ENCODE measurements at places on chromosomes 1 and 21.

DNA sequence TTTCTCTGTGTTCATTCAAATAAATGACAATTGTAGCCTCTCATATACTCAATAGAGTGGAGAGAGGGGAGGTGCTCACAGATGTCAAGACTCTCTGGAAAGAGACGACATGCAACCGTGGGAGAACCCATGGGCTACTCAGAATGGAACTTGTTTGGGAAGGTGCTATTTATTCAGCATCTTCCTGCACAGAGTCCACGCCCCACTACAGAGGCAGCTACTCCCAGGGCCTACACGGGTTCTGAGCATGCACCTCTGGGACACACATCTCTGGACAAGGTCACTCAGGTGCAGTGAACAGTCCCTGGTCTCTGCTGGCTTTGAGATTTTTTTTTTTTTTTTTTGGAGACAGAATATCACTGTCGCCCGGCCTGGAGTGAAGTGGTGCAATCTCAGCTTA lies 64.1 kb downstream of the NID1 start:
- no peak for DNase-seq

DNA sequence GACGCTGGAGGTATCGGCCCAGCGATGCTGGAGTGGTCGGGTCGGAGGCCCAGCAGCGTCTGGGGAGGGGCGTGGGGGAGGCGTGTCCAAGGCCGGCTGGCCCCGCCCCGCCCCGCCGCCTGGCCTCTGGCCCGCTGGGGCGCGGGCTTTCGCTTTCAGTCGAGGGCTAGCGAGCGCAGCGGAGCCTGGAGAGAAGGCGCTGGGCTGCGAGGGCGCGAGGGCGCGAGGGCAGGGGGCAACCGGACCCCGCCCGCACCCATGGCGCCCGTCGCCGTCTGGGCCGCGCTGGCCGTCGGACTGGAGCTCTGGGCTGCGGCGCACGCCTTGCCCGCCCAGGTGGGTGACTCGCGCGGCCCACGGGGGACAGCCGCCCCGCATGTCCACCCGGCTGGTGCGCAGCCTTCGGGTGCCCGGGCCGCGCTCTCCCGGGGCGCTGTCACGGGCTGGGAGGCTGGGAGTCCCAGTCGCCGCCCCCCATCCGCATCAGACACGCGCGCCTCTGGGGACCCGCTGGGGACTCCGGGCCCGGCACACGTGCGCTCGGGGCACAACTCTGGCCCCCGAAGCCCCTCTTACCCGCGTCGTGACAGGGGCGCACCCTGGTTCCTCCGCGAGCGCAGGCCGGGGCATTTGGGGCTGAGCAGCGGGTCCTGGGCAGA lies at the start of gene TNFRSF1B:
TSS of gene TNFRSF1B (plus strand) at position 158 of the 659 bp plus-strand sequence. CDS start at position 259, 101 bp downstream.
- peak; percentile 87 for DNase-seq

GRCh38 chr1:181485287-181486097 lies 2.2 kb downstream of the CACNA1E start:
- DNase-seq = peak; percentile 31

GRCh38 chr1:27318136-27318535 lies 3.8 kb upstream of the TMEM222 start:
- no peak for DNase-seq

DNA sequence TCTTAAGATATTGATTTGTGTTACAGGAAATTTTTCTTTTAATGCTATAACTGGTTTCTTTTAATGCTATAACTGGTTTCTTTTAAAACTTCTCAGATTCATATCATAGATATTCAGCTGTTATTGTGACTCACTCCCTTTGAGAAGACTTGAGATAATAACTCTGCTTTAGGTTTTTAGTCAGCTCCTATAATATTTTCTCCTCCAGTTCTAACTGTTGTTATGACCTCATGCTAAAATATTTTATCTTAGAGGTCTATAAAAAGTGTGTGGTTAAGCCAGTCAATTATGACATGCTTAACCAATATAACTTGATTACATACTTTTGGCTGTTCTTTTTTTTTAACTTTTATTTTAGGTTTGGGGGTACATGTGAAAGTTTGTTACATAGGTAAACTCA lies 280.2 kb downstream of the PTGER3 start:
- peak; percentile 12 for DNase-seq

DNA sequence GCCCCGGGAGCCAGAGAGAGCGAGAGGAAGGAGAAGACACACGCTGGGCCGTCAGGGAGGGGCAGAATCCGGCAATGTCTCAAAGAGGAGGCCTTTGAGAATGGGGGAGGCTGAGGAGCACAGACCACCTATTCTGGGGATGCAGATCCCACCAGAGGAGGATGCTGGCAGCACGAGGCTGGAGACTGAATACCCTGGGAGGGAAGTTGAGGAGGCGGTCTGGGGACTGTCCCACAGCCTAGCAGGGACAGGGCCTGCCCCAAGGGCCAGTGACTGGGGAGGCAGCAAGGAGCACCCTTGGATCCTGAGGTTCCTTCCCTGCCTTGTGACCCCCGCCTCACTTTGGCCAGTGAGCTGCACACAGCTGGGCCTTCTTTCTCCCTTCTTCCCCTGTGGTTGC lies 49.2 kb downstream of the SLC37A1 start:
- DNase-seq = no peak

GRCh38 chr1:3038571-3039181 lies 17.4 kb downstream of the ACTRT2 start:
- no peak for DNase-seq

GRCh38 chr1:32893198-32894018 lies 7.1 kb downstream of the HPCA start:
- peak; percentile 66 for DNase-seq

GRCh38 chr1:29716306-29716705 lies 480.0 kb downstream of the PTPRU start:
- DNase-seq = no peak

DNA sequence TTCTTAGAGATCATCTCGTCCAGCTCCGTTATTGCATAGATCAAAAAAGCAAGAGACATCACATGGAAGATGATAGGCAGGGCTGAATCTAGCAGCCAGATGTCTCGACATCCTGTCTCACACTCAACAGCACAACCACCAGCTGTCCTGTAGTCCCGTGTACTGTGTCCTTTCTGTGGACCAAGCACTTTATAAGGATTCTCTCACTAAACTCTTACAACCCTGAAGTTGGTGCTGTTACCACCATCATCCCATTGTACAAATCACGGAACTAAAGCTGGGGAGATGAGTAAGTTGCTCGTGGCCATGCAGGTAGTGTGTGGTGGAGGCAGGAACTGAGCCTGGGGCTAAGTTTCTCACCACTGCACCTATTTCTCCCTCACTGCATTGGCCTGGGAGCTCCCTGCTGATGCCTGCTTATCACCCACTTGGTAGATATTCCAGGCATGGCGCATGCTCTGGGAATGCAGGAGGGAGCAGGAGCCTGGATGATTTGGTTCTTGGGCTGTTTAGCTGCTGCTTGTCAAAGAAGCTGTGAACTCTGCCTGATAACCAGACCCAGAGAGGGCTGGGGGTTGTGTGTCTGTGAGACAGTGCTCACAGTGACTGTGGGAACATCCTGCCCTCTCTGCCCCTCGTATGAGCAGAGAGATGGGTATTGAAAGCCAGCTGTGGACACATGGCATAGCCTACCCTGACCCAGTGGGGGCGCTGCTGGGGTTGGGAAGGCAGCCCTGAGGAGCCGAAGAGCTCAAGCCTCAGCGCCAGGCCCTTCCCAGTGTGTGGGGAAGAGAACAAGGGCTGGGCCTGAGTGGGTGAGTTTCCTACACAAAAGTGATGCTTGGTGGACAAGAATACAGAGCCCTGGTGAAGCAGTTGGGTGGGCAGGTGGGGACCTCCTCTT lies 13.6 kb downstream of the PPFIA4 start:
- no peak for DNase-seq

- DNase-seq = no peak
Measured at GRCh38 chr1:114540272-114540671, 29.3 kb upstream of the TRIM33 start.

GRCh38 chr1:6893388-6893787 lies 108.1 kb downstream of the CAMTA1 start:
- no peak for DNase-seq

DNA sequence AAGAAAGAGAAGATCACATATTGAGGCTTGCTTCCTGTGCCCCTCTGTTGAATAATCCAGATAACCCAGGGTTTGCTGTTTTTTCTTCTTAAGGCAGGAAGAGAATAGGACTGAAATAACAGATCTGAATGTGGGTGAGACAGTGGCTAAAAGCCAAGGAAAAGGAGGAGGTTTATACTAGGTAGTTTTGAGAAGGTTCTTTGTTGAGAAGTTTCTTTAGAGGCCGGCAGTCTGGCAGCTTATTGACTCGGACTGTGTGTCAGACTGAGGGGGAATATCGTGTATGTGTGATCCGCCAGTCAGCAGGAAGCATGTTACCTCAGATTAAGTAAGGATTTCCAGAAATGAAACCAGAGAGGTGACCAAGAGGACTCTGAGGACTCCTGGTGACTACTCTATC lies 119.8 kb downstream of the PLA2G4A start:
- DNase-seq = no peak

DNA sequence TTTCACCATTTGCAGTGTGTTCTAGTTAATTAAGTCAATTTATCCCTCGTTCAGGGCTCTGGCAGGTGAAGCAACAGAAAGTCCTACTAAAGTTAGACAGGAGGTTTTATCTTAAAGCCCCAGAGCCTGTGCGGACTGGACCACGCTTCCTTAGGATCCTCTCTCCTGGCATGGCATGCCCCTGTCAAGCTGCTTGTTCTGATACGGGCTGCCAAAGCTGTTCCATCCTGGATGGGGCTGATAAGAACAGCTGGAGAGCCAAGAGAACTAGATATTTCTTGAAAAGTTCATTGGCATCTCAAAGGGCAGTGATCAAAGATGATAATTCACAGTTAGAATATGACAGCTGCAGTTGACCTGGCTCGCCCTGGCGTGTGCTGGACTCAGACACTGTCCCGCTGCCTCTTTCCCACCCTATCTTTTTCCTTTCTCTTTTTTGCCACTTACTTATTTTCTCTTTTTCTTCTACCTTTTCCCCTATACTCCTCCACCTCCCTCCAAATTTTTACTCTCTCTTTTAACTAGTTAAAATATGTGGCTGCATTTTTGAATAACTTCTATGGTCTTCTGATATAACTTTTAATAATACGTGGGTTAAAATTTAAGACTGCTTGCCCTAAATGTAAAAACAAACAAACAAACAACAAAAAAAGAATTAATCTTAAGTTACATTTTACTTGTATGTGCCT lies 96.7 kb downstream of the ABCA4 start:
- DNase-seq = no peak

- no peak for DNase-seq
Measured at GRCh38 chr1:155133799-155134281, 1.8 kb upstream of the SLC50A1 start.

GRCh38 chr1:112676543-112676942 lies 2.1 kb downstream of the MOV10 start:
- DNase-seq = no peak

DNA sequence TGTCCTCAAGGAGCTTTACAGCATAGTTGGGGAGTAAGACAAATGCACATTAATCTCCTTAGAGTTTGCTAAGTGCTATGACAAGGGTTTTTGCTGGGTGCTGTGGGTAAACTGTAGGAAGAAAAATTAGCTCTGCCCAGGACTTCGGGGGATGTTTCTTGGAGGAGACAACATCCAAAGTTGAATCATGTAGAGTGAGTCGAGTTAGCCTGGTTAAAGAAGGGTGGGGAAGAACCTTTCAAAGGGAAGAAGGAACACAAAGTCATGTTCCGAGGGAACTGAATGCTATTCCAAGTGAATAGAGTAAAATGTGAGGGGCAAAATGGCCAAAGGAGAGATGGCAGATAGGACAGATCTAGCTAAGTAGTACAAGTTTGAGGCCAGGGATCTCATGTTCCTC lies 17.1 kb downstream of the SPRTN start:
- no peak for DNase-seq

DNA sequence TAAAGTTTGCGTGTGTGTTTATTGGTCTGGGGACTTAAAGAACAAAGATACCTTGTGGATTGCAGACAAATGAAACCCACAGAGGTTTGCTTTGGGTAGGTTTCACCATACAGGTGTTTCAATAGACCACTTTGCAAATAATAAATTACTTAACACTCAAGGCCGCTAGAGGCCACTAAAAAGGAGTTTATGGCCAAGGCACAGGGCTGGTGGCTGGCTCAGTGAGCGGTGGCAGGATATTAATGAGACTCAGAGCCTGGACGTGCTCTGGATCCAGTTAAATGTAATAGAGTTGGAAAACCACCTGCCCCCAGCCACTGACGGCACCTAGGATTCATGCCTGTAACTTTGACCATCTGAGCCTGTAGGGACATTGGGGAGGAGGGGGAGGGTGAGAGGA lies 44.5 kb downstream of the LRRC38 start:
- DNase-seq = no peak

DNA sequence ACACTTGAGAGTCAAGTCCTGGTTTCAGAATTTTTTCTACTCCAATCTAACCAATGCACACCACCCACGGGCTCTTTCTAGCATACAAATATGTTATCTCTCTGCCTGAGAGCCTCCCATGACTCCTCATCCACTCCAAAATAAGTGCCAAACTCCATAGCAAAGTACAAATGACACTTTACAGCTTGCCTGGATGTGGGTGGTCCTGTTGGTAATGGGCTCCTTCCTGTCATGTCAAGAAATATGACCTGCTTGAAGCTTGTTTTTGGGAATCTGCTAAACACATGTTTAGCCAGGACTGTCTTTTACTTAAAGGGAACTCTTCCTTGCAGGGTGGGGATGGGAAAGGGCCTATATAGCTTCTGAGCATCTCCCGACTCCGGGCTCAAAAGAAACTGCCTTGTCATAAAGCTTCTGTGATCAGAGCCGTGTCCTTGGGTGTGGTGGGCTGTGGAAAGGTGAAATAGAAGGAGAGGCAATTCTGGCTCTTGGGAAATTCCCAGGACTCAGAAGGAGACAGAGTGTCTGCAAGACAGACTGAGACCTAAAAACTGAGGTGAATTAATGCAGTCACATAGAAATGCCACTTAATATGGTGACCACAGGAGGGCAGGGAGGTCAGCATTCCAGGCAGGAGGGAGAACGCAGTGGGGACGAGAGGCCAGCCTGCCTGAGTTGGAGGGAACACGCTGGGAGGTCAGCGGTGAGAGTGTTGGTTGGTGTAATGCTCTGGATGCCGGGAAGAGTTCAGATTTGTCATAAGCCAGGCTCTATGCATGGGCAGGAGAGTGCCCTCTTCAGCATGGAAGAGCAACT lies 6.1 kb upstream of the IGFN1 start:
- peak; percentile 82 for DNase-seq

DNA sequence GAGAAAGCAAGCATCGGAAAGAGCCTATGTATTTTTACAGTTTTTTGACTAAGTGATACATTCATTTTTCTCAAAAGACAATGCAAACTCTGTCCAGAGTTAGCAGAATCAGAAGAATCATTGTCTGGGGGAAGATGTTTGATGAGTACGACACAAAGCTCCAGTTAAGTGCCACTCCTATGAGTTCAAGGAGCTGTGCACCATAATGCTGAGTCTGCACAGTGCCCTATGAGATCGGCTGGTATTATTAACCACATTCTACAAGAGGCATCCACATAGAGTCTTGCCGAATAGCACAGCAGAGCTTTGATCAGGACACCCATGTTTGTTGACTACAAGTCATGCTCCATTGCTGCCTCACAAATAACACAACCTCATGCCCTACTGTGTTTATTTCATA lies 54.9 kb upstream of the RAP1GAP start:
- DNase-seq = no peak

DNA sequence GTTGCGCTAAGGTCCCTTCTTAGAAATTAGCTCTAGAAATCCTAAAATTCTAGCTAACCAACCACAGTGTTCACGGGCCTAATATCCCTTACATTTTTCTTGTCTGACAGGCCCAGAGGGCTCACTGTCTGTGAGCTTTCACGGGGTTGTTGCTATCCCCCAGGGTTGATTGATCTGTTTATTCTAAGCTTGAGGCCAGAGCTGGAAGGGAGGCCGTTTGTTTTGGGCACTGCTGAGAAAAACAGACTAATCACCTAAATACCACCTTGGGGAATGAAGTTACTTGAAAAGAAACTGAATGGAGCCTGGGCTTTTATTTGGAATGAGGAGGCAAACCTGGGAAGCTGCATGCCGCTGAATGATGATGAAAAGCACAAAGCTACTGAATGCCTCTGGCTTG lies 162.4 kb downstream of the KIF26B start:
- no peak for DNase-seq

Data from AG08396 (cell line).